ENCODE measurements at places on chromosomes 2 and 18.

DNA sequence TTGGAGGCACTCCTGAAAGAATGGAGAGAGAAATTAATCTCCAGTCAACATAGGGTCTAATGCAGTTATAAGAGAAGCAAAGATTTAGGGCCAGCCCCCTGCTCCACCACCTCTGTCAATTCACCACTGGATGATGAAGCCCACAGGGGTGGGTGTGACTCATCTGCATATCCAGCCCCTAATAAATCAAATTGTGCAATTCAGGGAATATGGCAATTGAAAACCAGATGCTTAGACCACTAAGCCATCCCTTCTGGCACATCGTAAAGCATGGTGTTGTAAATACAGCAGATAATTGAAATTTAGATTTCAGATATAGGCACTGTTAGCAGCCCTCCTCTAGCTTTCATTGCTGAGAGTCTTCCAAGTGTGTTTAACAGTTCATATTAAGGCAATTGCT, 541.4 kb downstream of the PARD3B start:
- DNase-seq = no peak

- DNase-seq = no peak
Measured at GRCh38 chr2:104914509-104914908, 60.6 kb downstream of the POU3F3 start.

- no peak for DNase-seq
Measured at GRCh38 chr2:170123593-170123992, 54.4 kb upstream of the MYO3B start.

DNA sequence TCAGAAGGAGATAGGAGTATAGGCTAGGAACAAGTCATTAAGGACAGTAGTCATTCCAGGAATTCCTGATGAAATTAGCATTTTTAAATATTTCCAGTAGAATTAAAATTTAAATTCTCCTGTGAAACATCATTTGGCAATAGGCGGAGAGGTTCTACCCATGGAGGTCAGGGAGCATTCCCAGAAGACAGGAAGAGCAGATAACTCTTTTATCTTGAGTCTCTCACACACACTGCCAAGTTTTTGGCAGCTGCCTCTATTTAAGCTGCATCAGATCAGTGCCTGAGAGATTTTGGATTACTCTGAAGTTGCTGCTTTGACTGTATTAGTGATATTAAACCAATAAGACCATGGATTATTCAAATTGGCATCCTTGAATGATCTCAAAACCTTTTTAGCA, 714.7 kb downstream of the EPHA4 start:
- no peak for DNase-seq

DNA sequence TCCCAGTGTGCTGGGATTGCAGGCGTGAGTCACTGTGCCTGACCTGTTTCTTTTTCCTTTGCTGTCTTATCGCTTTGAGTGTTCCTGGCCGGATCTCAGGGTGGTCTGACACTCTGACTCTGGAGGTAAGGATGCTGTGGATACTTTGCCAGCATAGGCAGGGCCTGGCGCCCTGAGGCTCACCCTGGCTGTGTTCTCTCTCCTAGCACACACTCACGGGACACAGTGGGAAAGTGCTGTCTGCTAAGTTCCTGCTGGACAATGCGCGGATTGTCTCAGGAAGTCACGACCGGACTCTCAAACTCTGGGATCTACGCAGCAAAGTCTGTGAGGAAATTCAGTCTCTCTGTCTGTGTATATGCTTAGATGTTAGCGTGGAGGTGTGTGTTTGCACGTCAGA, 18.0 kb upstream of the SAG start:
- DNase-seq = no peak

DNA sequence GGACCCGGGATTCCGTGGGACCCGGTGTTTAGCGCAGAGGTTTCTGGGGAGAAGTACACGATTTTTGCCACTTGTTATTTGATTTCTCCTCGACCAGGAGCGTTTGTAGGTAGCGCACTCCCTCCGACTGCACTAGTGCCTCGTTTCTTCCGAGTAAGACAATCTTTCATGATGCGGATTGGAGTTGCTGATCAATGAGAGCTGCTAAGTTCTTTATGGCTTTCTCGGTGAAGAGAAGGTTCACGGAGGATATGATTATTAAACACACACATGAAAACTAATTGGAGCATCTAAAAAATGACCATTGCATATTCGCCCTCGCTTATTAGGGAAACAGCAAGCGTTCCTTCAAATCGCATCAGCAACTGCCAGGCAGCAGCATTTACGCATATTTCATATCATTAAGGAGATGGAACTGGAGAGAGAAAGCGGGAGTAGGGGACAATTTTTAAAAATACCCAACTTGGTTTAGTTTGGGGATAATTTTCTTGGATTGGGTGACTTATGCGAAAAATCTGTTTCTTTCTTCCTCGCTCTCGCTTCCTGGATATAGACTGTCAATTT, 616 bp downstream of the EML6 start:
- DNase-seq = peak; percentile 4

DNA sequence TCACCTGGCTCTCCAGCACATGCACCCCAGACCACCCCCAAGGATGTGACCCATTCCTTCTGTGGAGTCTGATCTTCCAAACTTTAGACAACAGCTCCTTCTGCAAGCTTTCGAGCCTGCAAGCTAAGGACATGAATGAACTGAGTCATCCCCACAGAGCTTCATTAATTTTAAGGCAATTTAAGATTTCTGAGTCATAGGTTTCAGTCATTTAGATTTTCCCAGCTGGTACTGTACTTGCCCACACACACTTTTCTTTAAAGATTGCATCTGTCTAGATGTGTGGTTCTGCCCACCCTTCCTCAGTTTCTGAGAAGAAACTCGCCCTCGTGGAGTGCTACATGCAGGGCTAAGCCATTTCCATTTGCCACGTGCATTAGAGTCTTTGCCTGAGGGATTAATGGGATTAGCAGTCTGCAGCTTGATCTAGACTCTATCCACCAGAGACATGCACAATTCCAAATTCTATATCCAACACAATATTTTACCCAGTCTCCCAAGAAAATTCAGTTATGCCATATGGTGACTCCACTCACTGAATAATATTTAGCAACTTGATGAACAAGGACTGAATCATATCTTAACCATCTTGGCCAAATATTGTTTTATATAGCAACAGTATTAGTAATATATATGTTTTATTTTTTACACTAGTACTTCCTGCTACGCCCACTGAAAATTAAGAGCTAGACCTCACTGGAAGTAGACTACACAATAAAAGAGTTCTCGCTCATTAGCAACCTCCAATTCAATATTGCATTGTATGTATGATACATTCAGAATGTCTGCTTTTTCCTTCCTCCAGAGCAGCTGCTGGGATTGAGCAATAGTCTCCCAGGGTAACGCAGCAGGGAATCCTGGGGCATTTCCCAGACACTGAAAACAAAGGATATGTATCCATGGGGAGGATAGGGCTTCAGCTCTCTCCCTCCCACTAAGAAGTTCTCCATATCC, 14.3 kb upstream of the TRIB2 start:
- DNase-seq = peak; percentile 26

DNA sequence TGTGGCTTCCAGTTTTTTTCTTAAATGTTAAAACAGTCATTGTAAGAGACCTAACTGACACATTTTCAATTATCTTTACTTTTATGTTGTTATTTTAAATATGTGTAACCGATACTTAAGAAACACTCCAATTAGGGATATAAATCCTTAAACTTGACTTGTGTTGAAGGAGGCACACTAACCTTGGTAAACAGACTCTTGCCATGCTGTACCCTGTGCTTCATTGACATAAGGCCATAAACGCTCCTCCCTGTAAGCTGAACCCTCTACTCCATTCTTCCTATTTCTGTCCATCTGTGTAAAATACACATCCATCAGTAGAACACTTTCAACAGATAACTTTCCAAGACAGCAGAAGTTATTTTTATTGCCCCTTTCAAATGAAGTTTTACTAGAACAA, 780.5 kb upstream of the FAM98A start:
- DNase-seq = no peak

- DNase-seq = no peak
Measured at GRCh38 chr2:161484061-161484460, 68.0 kb downstream of the TBR1 start.

DNA sequence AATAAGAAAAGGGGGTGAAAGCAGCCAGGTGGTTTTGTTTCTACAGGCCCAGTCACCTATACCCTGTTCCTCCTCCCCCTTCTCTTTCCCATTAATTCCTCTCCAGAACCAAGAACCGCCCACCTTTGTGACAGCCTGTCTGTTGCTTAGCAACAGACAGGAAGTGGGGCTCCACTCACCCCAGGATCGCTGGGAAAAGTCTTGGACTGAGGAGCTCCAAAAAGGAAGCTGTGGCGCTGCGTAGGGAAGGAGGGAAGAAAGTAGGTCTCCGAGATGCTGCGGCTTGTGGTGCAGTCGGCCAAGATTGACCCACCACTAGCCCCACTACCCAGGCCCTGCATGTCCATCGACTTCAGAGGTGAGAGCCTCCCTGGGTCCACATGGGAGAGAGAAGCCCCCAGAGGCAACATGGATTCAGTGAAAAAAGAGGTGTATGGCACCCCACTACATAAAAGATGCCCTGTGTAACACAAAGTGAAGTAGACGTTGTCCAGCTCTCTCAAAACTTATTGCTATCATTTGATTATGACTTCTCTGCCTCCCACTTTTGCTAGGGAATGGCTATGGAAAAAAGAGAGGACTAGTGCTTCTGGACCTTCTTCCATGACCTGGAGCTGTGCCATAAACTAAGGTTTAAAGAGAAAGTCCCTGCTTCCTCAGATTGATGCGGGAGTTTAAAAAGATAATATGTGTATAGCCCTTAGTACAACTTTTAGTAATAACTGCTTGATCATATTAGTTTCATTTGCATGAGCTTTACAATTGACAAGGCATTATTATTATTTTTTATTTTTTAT, at the start of gene FER1L5:
Gene FER1L5 (plus strand): TSS at position 201 of the 797 bp plus-strand sequence. CDS start 73 bp downstream, at position 274.
- DNase-seq = no peak

GRCh38 chr2:148989882-148990493, 48.5 kb upstream of the LYPD6B start:
- peak; percentile 78 for DNase-seq

DNA sequence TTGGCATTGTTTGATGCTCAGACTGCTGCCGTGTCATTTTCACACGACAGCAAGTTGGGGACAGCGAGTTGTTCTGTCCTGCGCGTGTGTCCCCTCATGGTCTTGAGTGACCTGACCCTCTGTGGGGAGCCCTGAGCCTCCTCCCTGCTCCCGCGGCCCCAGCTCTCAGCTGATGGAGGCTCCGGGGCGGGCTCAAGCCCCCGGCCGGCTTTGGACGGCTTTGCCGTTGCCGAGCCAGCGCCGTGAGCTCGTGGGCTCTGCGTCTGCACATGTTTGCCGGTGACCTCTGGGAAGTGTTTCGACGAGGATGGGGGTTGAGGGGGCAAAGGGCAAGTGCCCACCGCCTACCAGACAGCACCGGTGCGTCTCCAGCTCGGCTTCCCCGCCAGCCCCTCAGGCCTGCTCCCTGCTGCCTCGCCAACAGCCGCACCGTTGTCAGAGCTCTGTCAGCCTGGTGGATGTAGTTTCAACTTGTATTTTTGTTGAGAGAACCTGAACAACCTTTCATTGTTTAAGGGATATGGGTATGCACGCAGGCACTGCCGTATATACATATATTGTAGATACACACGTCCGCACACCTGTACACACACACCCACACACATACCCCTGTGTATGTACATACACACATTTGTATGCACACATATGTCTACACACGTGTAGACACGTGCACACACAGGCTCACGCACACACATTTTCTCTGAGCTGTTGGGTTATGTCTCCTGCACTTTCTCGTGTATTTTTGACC, 13.7 kb downstream of the PDCD1 start:
- no peak for DNase-seq

DNA sequence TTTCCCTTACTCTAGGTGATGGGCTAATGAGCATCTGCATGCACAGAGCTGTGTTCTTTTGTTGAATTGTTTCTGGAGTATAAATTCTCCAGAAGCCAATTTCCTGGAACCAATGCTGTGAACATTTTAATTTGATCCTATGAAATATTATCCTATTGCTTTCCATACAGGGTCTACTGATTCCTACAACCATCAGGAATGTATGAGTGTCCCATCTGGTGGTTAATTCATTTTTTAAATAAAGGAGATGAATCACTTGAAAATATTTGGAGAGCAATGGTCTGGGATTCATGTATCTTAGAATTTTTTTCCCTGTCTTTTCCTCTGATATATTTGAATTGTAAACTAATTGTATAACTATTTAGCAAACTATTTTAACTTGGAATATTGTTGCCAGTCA, 14.0 kb downstream of the KIF5C start:
- no peak for DNase-seq

DNA sequence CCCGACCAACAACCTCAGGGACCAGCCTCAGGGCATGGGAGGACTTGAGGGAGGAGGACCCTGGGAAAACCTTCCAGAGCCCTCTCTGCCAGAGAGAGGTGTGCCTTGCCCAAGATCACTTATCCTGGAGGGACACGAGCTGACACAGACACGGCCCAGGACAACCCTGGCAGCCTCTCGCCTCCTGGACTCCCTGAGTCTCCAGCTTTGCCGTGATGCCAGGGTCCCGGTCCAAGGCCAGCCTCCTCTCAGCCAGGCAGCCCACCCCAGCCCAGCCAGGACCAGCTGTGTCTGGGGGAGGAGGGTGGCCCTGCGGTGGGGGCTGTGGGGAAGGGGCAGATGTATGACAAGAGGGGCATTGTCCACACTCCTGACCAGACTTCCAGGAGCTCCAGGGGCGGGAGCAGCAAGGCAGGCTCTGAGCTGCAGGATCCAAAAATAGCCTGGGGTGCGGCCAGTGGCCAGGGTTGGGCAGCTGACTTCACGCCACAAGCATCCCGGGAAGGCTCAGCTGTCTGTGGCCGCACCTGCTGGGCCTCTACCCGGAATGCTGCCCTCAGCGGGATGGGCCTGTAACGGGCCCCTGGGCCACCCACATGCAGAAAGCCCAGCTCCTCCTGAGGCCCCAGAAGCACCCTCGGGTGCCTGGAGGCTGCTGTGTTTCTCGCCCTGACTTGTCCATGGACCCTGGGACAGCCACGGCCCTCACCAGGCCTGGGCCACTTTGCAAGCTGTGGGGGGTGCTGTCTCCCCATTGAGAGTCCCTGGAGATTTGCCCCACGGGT, 65.5 kb upstream of the GPC1 start:
- no peak for DNase-seq
